ENCODE measurements at places on chromosomes 1 and 21.

- no peak for DNase-seq
Observed at GRCh38 chr1:15559189-15559810, 25.6 kb downstream of the AGMAT start.

DNA sequence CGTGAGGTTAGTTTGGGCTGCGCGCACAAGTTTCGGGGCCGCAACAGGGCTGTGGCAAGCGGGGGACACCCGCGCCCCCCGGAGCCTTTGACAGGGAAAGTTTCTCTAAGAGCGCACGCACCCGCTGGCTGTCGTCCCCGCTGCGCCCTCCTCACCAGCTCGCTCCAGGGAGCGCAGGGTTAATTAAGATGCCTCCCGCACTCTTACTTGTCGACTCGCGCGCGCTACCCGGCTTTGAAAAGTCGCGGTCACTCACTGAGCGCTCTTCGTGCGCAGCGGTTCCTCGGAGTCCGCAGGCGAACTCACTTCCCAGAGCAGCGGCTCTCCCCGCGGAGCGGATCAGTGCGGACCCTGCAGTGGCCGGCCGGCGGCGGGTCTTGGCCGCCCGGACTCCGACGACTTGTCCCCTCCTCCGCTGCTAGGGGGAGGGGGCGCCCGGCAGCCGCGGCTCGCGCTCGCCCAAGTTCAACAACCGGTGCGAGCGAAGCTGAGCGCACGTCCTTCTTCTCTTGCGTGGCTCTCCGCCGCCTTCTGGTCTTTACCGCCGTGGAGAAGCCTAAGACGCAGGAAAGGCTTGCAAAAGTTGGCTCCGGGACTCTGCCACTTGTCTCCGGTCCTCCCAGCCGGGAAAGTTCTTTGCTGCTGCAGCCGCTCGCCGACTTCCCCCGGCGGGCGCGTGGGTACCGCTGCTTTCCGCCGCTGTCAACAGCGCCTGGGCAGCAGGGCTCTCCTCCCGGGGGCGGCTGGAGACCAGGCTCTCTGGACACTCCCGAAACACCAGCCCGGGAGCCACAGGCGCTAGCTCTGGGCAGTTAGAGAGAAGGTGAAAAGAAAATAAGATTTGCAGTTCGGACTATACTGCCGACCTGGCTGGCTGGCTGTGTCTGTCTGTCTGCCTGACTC is 506 bp downstream of the JUN start:
- peak; percentile 4 for DNase-seq

DNA sequence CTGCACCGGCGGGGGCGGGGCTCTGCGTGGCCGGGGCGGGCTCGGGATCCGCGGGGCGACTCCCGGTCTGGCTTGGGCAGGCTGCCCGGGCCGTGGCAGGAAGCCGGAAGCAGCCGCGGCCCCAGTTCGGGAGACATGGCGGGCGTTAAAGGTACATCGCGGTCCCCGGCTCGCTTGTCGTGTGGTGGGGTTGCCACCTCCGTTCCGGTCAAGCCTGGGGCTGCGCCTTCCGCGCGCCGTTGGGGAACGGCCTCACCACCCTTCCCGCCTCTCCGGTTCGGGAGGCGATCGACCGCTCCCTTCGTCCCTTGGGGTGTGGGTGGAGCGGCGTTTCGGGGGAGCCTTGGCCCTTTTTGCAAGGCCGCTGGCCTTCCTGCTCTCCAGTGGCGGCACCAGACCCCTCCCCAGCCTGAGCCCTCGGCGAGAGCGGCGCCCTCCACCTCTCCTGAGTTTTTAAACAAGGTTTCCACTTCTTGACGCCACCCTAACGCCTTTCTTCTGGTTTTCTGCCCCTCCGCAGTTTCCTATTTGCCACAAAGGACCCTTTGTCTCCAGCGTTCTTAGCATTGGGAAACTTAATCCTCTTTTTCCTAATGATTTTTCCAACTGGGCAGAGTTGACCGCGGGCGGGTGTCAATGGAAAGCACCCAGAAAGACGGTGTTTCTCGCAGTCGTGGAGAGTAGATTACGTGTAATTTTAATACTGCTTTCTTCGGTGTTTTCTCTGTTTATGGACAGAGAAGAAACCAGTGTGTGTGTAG is at the start of the genes LEPR and LEPROT:
Gene LEPR, plus strand, starts transcription at position 79 of the 761 bp plus-strand sequence. CDS start 144,898 bp downstream, outside the sequence.
Gene LEPROT, plus strand, starts transcription at position 79 of the 761 bp plus-strand sequence. Its CDS starts 57 bp downstream, at position 136.
- no peak for DNase-seq

- DNase-seq = no peak
Observed at GRCh38 chr1:61012341-61012761, 70.0 kb upstream of the NFIA start.

DNA sequence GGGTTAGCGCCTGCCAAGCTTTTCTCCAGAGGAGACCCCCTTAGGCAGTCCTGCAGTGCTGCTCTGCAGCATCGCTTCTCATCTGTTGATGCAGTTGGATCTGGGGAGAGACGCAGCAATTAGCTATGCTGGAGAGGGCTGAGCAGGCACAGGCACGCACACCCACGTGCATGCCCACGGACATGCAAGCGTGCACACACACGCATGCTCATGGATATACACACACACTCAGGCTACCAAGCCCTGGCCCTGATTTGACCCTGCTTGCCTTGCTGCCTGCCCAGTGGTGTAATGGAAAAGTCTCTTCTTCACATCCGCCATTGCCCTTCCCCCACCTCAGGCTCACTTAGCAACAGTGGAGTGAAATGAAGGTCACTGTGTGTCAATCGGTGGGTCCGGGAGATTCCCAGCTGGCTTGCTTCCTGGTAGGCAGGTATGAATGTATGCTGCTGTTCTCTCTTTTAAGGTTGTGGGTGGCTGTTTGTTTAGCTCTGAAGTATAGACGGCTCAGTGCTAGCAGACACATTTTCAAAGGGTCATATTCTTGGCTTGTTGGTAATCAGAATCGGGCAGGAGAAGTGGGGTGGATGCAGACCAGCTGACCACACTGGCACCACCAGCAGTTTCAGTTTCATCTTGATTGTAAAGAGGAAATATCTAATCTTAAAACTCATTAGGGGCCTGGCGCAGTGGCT is 9.5 kb downstream of the ATP1B1 start:
- no peak for DNase-seq

GRCh38 chr21:45655124-45655523 is 11.6 kb downstream of the PCBP3 start:
- DNase-seq = peak; percentile 65

- DNase-seq = no peak
Observed at GRCh38 chr21:42653231-42654061, at the start of gene PDE9A. TSS of gene PDE9A (plus strand) at chr21:42653621. CDS start at chr21:42653815, 194 bp downstream.

DNA sequence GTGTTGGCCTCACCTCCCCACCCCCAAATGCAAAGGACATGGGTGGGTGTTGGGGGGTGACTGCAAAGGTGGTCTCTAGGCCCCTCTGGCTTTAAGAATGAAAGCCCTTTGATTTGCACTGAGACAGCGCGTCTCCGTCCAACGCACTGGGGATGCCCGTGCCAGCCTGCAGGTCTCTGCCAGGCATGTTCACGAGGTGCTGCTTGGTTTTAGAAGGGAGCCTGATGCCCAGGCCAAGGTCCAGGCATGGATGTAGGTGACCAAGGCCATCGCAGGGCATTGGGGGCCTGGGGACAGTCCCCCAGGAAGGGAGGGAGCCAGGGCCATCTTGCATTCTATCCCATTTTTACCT is 363.6 kb upstream of the VAMP3 start:
- no peak for DNase-seq

GRCh38 chr1:199041173-199041914 is 402.5 kb downstream of the PTPRC start:
- no peak for DNase-seq

DNA sequence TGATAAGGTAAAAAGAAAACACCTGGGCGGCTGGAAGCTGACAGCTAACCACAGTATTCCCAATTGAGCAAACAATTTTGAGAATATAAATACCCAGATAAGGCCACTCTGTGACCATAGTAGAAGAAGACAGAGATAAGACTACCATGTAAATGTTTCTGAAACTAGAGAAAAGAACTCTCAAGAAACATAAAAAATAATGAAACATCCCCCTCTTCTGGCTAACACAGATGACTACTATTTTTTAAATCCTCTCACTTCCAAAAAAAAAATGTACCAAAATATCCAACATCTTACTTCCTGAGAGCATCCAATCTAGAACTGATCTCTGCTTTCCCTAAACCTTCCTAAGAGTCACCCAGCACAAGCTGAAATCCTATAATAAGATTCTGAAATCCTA is 125.9 kb downstream of the HFM1 start:
- no peak for DNase-seq

GRCh38 chr1:46401964-46402626 is 8.0 kb downstream of the FAAH start:
- no peak for DNase-seq

- peak; percentile 14 for DNase-seq
Observed at GRCh38 chr1:163071405-163072255, 2.5 kb downstream of the RGS4 start.

GRCh38 chr21:42461881-42462877 is 33.8 kb downstream of the RSPH1 start:
- no peak for DNase-seq
